ENCODE measurements at places on chromosomes 16 and 17.

DNA sequence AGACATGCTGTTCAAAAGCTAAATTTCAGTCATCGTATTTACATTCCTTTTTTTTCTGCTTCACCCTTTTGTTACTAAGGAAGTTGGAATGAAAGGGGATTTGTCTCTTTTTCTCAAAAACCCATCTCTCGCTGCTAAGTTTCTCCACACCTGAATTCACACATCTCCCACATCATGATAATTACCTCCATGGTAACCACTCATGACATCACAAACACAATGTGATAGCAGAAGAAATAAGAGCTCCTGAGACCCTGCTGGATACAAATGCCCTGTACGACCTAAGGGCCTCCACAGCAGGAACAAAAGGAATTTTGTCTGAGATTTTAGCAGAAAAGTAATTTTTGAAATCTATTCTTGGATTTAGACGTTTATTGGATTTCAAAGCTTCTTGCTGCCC is 82.6 kb upstream of the GNAO1 start:
- peak; percentile 86 for DNase-seq

GRCh38 chr16:2777903-2778629 is 986 bp upstream of the ELOB start:
- no peak for DNase-seq

DNA sequence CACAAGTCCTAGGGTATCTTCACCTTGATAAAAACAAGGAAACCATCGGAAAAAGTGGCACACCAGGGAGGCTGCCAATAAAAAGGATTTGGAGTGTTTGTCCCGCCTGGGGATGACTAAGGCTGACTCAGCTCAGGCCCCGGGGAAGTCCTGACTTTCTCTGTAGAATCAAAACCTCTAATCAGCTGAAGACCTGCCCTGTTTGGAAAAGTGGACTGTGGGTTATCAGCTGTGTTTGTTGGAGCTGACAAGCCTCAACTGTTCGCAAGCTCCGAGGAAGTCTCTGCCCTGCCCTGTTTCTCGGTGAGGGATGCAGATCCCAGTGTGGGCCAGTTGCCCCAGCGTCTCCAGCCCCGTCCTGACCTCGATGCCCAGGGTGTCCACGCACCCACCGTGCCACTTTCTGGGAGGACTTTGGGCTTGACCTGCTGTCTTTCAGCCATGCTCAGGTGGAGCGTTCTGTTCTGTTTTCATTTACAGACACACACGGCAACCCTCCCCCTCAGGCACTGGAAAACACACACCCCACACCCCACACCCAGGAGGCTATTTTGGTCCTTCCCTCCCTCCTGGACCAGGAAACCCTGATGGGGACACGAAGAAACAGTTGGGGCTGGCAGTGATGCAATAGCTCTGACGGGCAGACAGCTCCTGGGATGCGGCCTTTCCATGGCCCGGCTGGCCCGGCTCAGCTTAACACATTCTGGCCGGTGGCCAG is 27.6 kb upstream of the PITPNA start:
- DNase-seq: no peak

GRCh38 chr16:85910854-85911247 is 11.9 kb downstream of the IRF8 start:
- DNase-seq: no peak

DNA sequence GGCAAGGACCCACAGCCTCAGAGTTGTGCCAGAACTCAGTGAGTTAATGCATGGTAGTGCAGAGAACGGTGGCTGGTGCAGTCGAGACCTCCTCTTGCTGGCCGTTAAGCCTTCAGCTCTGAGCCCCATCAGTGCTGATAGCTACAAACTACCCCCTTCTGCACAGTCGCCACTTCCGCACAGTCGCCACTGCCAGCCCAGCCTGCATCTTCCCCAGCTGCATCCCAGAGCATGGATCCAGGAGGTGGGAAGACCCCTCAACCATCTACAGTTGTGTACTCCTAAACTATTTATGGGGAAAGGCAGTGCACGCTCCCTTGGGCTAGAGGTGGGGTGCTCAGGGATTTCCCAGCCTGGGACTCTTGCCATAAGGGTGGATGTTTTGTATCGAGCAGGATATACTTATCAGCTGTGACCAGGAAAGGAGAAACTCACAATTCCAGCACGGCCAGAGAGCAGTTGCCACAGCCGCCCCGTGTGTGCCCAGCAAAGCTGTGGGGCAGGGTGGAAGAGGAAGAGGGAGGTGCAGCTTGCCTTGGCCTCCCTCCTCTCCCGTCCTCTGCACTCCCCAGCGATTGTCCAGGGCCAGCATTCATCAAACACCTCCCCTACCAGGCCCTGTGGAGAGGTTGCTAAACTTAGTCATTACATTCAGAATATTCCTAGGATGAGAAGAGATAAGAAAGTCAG is 49.5 kb upstream of the CMIP start:
- no peak for DNase-seq

GRCh38 chr16:22291860-22292318 is 5.3 kb upstream of the POLR3E start:
- no peak for DNase-seq

Measured in NCI-H1105 treated with DMSO at 0.1 percent for 48 hours (cell line).